H4 (cell line): ENCODE measurements at places on chromosomes 3 and 15.

DNA sequence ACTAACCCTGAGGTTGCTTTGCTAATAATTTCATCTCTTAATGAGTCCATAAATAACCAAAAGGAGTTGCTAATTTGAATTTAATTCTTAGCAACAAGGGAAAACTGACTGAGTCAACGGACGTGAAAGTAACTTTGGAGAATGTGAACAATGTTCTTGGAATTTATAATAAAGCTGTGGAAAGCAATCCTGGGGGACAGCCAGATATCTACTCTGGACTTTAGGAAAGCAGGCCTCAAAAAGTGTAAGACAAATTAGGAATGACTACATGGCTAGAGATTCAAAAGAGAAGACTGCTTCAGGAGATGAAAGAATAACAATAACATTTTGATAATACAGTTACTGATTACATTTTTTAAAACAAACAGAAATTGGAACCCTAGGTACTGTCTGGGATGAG lies 318.4 kb upstream of the COL8A1 start:
- no peak for DNase-seq

GRCh38 chr3:74537164-74537563 lies 77.3 kb downstream of the CNTN3 start:
- no peak for DNase-seq

GRCh38 chr15:58472821-58473581 lies 41.2 kb downstream of the LIPC start:
- DNase-seq = peak; percentile 29

GRCh38 chr3:62319570-62320243 lies 53.6 kb downstream of the FEZF2 start:
- DNase-seq = no peak

DNA sequence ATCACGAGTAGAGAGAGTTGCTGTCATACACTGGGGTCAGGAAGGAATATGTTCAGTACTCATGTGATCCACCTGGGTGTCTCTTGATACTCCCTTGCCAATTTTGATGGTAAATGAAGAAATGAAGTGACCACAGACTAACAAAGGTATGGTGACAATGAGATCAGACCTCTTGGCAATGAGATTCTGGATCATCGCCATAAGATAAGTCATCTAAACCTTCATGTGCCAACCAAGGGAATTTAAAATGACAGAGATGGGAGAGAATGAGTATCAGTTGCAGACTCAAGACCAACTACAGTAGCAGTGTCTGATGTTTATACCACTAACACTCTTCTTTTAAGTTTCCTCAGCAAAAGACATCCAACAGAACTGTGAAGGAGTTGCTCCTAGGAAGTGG lies 601.0 kb downstream of the MECOM start:
- no peak for DNase-seq

DNA sequence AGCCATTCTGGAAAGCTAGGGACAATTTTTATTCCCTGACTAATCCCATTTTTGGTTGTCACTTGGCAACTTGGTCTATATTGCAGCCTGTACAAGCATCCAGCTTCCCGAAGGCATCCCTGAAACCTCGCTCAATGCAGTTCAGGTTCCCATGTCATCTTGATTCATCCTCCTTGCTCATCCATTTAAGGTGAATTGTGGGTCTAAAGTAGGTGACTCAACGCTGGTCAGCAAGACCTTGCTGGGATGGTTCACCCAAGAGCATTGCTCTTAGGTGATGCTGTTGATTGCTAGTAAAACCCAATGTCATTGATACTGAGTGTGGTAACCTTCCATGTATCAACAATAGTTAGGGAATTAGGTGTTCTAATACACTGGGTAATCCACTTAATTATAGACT lies 13.1 kb upstream of the RAB8B start:
- DNase-seq = no peak

DNA sequence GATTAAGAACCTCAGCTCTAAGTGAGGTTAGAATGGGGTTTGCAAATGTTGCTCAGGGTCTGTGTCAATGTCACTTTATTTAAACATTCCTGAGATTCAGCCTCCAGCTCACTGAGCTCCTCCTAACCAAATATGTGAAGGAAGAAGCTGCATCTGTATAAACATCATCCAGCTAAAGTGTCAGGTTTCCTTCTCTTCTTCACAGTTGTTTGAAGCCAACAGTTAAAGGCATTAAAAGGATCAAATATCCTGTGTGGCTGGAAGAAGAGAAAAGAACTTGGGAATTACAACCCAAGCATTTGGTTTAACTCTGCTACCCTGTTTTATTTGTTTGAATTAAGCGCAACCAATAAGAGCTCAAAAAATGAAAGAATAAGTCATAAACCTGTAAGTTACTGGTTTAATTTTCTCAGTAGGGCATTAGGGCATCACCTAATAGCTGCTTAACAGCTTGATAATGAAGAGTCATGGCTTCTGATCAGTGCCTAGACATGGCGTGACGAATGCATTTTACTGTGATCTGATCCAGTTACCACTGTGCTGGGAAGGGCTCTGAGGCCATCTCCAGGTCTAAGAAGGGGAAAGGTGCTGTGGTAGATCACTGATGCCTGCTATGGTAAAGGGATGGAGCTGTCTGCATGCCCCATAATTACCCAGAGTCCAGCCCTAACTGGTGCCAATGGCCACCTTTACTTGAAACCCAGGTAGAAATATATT lies 165.7 kb upstream of the TSC22D2 start:
- DNase-seq = no peak

- DNase-seq = no peak
Observed at GRCh38 chr3:134381076-134381475, 6.8 kb upstream of the AMOTL2 start.

DNA sequence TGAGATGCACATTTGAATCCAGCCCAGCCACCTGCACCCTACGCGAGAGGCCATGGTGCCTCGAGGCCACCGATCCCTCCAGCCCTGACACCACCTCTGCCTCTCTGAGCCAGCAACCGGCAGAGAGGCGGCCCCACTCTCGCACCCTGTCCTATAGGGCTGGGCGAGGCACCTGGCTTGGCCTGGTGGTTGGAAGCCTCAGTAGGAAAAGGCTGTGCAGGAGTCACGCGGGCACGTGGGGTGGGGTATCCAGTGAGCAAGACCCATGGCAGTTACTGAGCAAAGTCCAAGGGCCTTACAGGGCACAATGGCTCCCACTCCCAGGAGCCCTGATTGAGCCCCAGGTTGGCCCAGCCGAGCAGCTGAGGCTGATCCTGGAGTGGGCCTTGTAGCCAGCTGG lies 12.4 kb upstream of the DUSP7 start:
- DNase-seq = no peak

GRCh38 chr3:180072786-180073185 lies 36.0 kb upstream of the PEX5L start:
- no peak for DNase-seq

GRCh38 chr3:41330465-41330864 lies 131.2 kb downstream of the CTNNB1 start:
- no peak for DNase-seq

DNA sequence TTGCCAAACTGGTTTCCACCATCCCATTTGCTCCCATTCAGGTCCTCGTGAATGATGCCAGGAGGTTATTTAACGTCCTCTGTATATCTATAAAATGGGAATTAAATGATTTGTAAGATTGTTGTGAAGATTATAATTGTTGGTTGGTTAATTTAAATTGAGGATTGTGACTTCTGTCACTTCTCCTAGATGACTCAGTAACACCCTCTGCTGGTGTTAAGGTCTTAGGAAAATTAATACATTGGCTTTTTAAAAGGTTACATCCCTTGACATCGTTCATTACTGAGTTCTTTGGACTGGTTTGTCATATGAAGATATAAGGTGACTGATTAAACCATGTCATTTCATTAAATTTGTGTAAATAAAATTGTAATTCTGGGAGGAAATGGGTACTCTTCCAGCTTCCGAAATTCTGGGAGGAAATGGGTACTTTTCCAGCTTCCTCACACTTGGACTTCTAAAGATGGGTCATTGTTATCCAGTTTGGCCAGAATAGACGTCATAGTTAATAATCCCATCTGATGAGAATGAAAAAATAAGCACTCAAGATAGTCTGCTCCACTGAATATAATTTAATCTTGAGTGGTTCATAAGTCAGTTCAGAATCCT lies 33.3 kb upstream of the PAQR5 start:
- peak; percentile 23 for DNase-seq

DNA sequence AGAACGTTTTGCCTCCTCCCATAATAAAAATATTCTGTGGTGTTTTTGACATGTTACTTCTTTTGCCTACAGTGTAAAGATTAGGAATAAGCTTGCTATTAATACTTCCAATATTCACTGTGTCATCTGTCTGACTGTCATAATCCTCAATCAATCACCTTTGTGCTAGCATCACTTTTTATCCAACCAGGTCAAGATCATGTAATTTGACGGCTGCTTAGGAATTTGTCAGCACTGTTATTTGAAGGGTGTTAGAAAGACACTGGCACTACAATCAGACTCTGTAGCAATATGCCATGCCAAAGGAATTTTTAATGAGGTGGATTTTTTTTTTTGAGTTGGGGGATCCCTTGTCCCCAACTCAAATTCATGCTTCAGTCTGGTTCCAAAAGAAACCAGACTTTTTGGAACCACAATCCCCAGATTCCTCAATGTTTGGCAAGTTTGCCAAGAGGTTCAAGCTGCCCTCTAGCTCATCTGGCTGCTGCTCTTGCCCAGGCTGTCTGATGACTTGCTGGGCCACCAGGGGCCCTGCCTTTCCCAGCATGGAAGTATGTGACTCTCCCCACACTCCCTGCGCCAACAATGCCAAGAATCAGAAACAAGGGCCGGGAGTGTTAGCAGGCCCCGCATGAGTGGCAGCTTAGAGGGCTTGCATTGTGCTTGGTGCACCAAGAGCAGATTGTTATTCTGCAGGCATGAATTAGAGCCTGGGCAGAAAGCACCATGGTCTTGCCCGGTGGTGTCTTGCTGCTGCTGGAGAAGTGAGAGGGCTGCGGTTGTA lies 58.6 kb upstream of the TSC22D2 start:
- no peak for DNase-seq

DNA sequence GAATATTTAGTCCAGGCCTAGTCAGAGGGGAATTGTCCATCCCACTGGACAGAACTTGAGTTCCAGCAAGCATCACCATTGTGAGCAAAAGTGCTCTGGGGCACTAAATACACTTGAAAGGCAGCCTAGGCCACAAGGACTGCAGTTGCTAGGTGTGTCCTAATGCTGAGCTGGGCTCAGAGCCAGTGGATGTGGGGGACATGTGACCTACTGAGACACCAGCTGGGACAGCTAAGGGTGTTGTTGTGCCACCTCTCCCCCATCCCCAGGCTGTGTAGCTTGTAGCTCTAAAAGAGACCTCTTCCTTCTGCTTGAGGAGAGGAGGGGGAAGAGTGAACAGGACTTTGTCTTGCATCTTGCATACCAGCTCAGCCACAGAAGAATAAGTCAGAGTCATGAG lies 120.9 kb downstream of the DTWD1 start:
- DNase-seq = peak; percentile 16

GRCh38 chr3:62805580-62806277 lies 69.5 kb downstream of the CADPS start:
- DNase-seq = no peak

GRCh38 chr3:142651711-142652110 lies 55.5 kb downstream of the PLS1 start:
- no peak for DNase-seq

- peak; percentile 23 for DNase-seq
Observed at GRCh38 chr3:151011427-151011826, 38.9 kb upstream of the CLRN1 start.

DNA sequence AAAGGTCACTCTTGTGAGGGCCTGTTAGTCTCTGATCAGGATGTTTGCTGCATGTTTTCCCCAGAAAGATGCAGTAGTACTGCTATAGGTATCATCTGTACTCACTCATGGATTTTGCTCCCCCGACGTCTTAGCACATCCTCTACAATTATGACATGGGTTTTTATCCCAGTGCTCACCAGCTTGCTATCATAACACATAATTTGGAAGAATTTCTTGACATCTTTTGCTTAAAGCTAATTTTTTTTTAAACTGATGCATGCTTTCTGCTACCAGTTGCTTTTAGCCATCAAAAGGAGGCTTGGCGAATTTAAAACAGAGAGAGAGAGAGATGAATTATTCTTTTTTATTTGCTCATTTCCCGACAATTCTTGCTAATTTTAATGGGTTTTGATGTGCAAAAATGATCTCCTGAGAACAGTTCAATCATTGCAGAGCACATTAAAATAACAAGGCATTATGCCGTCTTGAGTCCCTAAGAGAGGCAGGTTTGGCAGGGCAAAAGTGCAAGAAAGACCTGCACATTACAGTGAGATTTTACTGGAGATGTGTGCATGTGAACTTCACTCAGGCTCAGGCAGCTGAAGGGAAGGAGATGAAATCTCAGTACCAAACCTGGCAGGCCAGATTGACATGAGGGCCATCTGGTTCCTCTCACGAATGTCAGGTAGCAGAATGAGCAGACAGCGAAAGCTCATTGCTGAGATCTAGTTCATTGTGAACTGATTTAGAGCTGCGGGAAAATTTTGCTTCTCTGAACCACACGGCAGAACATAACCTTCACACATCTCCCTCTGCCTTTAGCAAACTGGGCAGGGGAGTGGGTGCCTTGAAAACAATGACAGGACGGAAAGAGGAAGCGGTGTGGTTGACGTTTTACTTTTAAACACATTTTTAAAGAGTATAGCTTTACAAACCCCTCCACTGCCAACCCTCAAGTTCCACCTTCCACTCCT lies 25.9 kb upstream of the GOLGA8B start:
- no peak for DNase-seq

DNA sequence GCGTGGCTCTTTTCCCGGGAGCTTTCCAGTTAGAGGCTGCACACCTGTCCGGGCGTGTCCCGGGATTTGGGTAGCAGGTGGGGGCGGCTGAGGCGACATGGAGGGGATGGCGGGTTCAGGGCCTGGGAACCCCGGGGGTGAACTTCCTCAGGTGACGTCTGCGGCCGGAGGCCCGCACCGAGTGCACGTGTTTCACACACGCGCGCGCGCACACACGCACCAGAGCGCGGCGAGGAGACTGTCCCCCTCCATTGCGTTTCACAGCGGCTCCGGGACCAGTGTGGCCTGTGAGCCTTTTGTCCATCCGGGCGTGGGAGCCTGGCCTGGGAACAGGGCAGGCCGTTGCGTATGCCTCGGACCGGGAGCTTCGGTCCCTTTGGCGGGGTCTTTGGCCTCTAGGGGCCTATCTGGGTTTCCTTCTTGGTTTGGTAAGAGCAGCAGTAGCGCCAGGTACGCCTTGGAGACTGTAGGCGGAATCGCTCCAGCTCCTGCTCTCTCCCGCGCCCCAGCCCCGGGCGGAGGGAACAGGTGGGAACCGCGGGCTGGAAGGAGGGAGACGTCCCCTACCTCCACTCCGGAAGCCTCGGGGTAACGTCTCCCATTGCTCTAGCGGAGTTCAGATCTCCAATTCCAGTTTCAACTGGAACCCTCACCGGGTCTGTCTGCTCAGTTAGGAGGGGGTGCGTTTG lies 220.0 kb downstream of the MEIS2 start:
- no peak for DNase-seq
